Stimulated activated CD4-positive, alpha-beta T cell treated with anti-CD3 and anti-CD28 coated beads, Interleukin-12 subunit alpha, Interleukin-12 subunit beta, amount 100 ng/mL, for 48 hours (primary cell): ENCODE measurements at places on chromosomes 12 and 14.

- DNase-seq: no peak
These were observed 300.9 kb downstream of the ACSS3 start for GRCh38 chr12:81378601-81379285.

- DNase-seq: no peak
These were observed 14.0 kb upstream of the ANKLE2 start for GRCh38 chr12:132775502-132776229.

GRCh38 chr14:95834496-95834895 is 42.1 kb upstream of the TUNAR start:
- no peak for DNase-seq

DNA sequence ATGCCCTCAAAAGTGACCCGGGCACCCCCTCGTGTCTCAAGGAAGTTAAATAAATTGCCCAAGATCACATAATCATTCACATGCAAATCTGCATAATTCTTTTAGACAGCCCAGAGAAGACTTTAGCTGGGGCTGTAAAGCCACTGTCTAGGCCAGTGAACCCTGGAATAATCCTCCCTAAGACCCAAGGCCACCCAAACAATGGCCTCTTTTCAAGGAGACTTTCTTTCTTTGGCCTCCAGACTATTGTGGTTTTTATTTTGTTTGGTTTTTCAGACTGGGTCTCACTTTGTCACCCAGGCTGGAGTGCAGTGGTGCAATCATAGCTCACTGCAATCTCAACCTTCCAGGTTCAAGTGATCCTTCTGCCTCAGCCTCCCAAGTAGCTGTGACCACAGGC is 10.6 kb downstream of the SVOP start:
- DNase-seq: no peak

GRCh38 chr12:48997719-48998496 is 1.3 kb downstream of the DDN start:
- no peak for DNase-seq

DNA sequence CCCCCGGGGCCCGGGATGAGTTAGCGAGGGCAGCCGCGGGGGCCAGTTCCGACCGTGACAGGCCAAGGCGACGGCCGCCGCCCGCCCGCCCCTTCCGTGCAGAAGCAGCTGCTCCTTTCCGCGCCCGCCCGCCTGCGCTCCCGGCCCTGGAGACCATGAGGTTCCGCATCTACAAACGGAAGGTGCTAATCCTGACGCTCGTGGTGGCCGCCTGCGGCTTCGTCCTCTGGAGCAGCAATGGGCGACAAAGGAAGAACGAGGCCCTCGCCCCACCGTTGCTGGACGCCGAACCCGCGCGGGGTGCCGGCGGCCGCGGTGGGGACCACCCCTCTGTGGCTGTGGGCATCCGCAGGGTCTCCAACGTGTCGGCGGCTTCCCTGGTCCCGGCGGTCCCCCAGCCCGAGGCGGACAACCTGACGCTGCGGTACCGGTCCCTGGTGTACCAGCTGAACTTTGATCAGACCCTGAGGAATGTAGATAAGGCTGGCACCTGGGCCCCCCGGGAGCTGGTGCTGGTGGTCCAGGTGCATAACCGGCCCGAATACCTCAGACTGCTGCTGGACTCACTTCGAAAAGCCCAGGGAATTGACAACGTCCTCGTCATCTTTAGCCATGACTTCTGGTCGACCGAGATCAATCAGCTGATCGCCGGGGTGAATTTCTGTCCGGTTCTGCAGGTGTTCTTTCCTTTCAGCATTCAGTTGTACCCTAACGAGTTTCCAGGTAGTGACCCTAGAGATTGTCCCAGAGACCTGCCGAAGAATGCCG is 699 bp downstream of the MGAT2 start:
- DNase-seq: peak; percentile 55

GRCh38 chr12:14952299-14952921 is 9.0 kb downstream of the ARHGDIB start:
- DNase-seq: no peak

DNA sequence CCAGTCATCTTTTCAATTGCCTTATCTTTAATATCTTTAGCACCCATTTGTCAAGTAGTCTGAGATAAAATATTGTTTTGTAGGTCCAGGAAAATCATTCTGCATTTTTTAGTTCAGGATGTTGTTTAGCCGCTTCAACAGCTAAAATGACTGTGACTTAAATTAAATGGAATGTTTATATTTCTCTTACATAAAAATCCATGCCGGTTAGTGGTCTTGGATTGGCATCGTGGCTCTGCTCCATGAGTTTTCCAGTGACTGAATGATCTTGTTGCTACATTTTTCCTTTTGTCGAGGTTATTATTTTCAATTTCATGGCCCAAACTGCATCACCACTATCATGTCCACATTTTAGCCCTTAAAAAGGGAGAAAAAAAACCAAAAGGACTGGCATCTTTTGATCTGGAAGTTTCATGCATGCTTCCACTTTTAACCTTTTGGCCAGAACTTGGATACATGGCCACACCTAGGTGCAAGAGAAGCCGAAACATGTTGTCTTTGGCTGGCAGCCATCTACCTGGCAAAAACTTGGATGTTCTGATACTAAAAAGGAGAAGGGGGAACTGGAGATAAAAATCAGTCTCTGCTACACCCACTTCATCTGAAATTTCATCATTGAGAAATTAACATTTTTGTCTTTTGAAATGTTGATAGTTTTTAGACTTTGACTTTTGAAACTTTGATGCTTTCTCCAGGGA is 142.4 kb downstream of the OTOGL start:
- no peak for DNase-seq

- DNase-seq: no peak
These were observed 1.3 kb upstream of the BTBD6 start for GRCh38 chr14:105247026-105247425.

DNA sequence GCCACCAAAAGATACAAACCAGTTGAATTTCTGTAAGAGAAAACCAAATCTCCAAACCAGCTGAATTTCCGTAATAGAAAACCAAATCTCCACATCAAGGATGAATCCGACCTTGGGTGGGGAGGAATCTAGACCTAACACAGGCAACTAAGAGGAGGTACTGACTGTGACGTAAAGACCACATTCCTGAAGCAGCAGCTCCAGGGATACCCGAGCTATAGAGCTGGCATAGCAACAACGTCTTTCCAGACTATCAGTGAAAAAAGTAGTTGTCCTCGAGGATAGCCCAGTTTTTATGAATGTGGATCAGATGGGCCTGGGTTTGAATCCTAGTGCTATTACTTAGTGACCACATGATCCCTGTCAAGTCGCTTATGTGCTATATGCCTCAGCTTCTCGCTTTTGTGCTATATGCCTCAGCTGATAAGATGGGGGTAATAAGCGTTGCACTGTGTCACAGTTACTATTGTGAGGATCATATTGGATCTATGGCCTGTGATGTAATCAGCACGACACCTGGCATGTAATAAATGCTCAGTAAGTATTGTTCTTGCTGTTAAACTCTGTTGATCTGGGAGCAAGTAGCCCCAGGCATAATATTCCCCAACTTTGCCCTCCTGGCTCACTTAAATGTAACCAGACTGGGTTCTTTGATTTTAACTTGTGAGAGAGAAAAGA is 113.8 kb downstream of the EGLN3 start:
- DNase-seq: no peak

DNA sequence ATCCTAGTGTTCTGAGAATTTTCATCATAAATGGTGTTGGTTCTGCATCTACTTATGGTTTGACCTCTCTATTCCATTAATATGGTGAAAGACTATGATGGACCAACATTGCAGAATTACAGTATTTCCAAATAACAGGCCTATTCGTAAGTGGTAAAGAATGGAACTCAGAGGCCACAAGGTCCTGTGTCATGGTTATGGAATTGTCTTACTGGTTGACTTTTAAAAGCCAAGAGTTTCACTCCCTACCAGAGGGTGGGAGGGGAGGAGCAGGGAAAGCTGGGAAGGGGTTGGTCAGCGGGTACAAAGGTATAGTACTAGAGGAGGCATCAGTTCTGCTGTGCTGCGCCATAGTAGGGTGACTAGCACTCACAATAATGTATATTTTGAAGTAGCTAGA is 153.4 kb downstream of the TMEM132D start:
- DNase-seq: no peak

- no peak for DNase-seq
These were observed 157.7 kb upstream of the TMEM132C start for GRCh38 chr12:128109236-128109635.
